ENCODE measurements at places on chromosomes 11 and 22.

GRCh38 chr11:93697611-93698010 is 36.1 kb downstream of the CEP295 start:
- no peak for DNase-seq

- DNase-seq, result no peak
Observed at GRCh38 chr22:22827187-22827939, 60.3 kb upstream of the IGLL5 start.

GRCh38 chr22:48310289-48310688 is 1517.4 kb downstream of the BRD1 start:
- DNase-seq, result no peak

DNA sequence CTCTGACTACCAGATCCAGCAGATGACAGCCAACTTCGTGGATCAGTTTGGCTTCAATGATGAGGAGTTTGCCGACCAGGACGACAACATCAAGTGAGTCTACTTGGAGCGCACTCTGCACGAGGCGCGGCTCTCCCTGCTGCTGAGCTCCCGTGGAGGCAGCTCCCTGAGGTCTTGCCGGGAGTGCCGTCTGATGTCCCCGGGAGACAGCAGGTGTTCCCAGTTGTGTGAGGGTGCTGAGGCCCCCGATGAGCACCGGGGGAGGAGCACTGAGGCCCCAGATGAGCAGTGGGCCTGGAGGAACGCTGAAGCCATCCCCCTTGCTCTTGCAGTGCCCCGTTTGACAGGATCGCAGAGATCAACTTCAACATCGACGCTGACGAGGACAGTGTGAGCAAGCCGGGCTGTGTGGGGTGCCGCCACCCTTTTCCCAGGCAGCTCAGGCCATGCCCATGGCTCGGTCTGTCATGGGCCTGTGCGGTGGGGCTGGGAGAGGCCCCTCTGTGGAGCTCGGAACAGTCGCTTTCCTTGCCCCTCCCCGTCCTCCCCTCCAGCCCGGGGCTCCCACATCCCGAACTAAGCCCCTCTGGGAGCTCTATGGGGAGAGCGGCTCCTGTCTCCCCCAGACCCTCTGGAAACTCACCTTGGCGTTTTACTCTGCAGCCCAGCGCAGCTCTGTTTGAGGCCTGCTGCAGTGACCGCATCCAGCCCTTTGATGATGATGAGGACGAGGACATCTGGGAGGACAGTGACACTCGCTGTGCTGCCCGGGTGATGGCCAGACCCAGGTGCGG is 37.1 kb downstream of the SBF1 start:
- no peak for DNase-seq

GRCh38 chr11:72309641-72310040 is 65.7 kb upstream of the PHOX2A start:
- DNase-seq, result no peak

DNA sequence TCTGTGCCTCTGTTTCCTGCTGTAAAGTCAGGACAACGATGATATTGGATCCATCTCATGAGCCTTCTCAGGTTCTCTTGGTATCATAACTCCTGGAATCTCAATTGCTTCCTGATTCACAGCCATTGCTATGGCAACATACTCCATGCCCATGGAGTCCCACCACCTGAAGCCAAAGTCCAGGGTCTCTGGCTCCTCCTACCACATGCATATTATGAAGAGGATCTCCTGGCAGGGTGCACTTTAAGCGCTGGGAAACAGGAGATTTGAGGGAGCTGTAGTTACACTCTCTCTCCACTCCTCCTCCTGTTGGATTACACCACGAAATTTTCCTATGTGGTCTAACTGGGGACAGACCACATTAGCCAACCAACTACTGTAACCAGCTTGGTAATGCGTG is 130.9 kb upstream of the SEZ6L start:
- DNase-seq, result no peak

GRCh38 chr11:36035454-36035853 is 91.6 kb downstream of the LDLRAD3 start:
- DNase-seq, result no peak

DNA sequence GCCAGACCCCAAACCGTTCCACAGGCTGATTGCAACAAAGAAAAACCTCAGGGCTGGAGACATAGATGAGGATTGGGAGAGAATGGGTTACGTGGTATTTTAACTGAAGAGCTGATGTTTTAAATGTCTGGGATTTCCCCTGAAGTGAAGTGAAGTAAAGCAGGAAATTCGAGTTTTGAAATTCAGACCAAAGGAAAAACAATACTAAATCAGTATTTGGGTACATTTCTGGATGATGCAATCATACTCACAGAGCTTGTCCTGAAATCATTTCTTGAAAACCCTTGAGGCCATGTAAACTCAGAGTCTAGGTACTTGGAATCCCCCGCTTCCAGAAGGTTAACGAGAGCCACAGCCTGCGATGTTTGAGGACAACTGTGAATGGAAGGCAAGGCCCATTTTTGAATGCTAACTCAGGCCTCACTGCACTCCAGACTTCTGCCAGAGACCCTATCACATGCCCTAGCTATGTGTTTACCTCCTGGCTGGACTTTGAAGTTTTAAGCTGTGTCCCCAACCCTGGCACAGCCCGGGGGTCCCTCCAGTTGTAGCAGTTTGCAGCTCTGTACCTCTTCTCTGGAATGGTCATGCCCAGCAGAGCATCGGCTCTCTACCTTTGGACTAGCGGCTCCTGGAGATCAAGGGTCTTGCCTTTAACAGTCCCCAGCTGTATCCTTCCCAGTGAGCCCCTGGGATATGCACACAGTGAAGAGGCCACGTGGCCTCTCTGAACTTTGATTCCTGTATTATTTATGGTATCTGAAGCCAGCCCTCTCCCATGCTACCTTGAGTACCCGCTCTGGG is 5.4 kb upstream of the FTH1 start:
- peak; percentile 98 for DNase-seq

DNA sequence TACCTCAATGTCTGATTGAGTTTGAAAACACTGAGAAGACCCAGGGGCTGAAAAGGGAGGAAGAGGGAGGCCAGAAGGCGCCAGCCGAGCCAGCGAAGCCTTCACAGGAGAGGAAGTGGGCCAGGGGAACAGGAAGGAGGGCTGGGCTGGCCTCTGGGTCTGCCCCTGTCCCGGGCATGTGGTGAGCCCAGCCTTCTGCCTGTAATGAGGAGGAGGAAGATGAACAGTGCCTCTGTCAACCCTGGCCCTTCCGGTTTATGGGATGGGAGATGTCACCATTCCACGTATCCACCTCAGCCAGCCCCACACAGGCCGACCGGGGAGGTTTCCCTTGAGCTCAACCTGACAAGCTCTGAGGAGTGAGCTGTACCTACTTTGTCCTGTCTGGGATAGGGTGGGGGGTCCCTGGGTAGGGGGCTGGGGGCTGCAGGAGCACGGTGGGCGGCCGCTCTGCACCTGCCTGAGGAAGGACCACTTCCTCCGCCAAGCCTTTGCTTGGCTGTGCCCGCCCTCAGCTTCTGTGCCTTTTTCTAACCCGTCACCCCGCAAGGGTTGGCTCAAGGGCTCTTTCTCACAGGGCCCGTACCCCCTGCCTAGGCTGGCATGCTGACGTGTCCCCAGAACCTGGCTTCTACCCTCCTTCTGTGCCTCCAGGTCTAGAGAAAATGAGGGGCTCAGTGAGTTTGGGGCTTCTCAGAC is 2.0 kb downstream of the PARVG start:
- no peak for DNase-seq

GRCh38 chr11:134663506-134664313 is 251.7 kb upstream of the B3GAT1 start:
- DNase-seq, result no peak

GRCh38 chr22:41825376-41825775 is 7.5 kb upstream of the SREBF2 start:
- DNase-seq, result peak; percentile 67

GRCh38 chr11:112655371-112655770 is 305.8 kb upstream of the NCAM1 start:
- peak; percentile 65 for DNase-seq

- DNase-seq, result no peak
Observed at GRCh38 chr22:30191040-30191701, 55.4 kb downstream of the LIF start.

DNA sequence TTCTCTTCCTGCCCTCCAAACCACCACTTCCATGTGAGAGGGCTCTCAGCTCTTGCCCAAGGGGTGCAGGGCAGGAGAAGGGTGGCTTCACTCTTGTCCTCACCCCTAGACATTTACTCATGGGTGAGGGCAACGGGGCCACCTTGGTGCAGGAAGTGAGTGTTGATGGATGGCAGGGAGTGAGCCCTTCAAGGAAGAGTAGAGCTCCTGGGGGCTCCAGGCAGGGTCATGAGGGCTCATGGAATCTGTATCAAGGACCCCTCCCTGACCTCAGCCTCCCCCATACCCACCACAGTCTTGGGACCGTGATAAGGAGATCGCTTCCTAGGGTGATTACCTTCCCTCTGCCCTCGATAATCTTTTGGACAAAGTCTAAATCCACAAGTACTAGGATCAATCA is 37.8 kb downstream of the TSPAN18 start:
- no peak for DNase-seq

Data from cardiac fibroblast (primary cell).